Thoracic aorta (tissue), 2 donors: ENCODE measurements at places on chromosomes 16 and 17. TPM values are rescaled to one million over a fixed set of nuclear protein-coding genes. Genes with fewer than 3 reads are reported as not detected.

ACE gene
- 5.4 TPM for total RNA-seq

LDHD gene
- total RNA-seq, result 7.2 TPM

ABCC3 gene
- 72.7 TPM for total RNA-seq

SOCS7 gene
- 14.3 TPM for total RNA-seq

PRR15L gene
- not detected for total RNA-seq

DHRS7C gene
- total RNA-seq, result not detected

ITGAL gene
- total RNA-seq, result 3.2 TPM

KRT20 gene
- 1.8 TPM for total RNA-seq

CCL17 gene
- not detected for total RNA-seq

TNFRSF17 gene
- total RNA-seq, result not detected

CMTM2 gene
- 1.7 TPM for total RNA-seq

EVPLL gene
- total RNA-seq, result not detected

CCDC78 gene
- total RNA-seq, result 0.95 TPM

APRT gene
- 80.7 TPM for total RNA-seq

SMPD3 gene
- 0.41 TPM for total RNA-seq

ABCA3 gene
- 25.2 TPM for total RNA-seq

ACSM2A gene
- not detected for total RNA-seq

SLC5A10 gene
- not detected for total RNA-seq

CCL14 gene
- 19.5 TPM for total RNA-seq

DNA sequence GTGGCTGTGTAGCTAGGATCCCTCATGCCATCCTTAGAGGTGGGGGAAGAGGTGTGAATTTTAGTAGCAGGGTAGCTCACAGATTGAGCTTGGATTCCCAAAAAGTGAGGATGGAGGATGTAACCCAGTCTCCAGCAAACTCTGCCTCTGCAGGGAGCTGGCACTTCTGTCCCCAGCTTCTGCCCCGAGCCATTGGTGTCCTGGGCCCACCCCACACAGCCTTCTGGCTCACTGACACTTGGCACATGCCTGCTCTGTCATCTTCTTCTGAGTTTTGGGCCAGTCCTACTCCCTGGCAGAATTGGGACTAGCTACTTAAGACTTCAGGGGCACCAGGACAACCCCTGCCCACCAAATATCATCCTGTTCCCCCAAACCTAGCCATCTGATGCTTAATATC lies 2.3 kb downstream of the CACNG5 start:
- no peak for DNase-seq

GRCh38 chr16:82834151-82834815 lies 207.5 kb downstream of the CDH13 start:
- no peak for DNase-seq

DNA sequence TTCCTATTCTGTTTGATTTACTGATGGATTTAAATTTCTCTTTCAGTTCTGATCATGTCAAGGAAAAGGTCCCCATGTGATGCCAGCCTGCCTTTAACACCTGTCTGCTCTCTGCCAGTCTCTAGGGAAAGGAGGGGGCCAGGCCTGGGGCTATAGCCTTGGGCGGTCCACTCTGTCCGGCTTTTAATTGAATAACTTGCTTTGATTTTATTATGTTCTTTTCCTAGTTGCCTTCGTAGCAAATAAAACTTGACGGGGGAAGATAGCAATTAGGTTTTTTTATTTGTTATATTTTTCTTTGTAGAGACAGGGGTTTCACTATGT lies 47.6 kb downstream of the ABAT start:
- DNase-seq, result no peak

DNA sequence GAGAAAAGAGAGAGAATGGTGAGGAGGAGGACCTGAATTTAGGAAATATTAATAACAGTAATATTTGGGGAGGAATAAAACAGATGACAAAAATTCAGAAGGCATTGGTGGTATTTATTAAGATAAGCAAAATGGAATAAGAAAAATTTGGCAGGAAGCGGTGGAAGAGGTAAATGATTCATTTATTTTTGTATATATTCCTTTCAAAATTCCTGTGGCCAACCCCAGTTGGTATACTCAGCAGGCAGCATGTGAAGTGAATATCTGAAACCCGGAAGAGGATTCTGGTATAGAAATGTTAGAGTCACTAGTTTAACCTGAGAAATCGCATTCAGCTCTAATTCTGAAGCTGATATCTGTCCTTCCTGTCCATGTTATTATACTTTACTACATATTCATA lies 792.0 kb downstream of the KCNJ2 start:
- no peak for DNase-seq

GRCh38 chr17:17063546-17064122 lies 21.4 kb downstream of the MPRIP start:
- no peak for DNase-seq

DNA sequence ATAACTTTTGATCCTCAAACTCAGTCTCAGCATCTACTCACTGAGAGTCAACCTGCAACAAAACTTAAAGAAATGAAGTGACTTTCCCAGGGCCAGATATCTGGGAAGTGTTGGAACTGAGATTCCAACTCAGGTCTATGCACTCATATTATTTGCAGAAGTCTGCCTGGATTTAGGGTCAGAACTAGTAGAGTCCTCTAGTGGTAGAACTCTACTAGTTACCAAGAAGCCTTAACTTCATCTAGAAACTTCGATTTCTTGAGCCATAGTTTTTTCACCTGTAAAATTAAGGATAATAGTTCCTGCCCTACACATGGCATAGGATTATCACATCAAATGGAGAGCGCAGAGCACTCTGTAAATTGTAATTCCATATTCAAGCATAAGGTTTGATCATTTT lies 23.4 kb upstream of the KRT24 start:
- no peak for DNase-seq

GRCh38 chr16:6096931-6097670 lies 999.5 kb upstream of the EEF2KMT start:
- no peak for DNase-seq

GRCh38 chr17:31811101-31811500 lies 47.9 kb downstream of the COPRS start:
- no peak for DNase-seq

DNA sequence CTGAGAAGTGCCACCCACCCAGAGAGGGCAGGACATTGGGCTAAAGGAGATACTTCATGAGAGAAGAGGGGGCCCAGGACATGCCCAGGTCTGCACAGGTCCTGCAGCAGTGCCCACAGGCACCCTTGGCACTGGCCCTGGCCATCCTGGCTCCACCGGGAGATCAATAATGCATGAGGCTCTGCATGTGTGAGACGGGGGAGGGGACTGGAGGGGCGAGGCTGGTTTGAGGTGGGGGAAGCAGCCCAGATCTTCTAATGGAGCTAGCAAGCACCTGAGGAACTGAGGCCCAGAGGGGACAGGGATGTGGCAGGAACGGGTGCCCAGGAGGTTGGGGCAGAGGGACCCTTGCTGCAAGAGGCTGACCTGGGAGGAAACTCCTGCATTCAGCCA lies 567 bp downstream of the OSBPL7 start:
- DNase-seq, result no peak

- DNase-seq, result no peak
These were observed 382 bp downstream of the PITPNA start for GRCh38 chr17:1562176-1562643.

DNA sequence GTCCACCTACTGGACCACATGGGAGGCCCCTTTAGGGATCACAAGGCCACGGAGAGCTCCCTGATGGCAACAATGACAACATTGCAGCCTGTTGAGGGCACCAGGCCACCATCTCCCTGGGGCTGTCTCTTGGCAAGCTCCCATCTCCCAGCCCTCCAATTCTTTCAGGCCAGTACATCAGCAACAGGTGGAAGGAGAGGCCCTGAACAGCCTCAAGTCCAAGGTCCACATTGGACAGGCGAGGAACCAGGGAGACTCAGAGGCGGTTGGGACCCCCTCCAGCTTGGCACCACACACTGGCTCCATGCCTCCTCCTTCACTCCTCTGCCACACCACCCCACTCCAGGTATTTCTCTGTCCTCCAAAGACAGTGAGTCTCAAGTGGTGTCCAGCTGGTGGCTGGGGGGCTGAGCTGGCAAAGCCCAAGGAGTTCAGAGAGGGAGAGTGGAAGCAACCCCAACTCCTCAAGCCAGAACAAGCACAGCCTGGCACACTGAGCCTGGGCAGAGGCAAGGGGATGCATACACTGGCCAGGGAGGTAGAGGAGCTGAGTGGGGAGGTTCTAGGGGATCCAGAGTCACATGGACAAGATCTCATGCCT lies 1.3 kb upstream of the ACAP1 start:
- no peak for DNase-seq

GRCh38 chr16:81378049-81378448 lies 63.3 kb downstream of the GAN start:
- DNase-seq, result no peak

DNA sequence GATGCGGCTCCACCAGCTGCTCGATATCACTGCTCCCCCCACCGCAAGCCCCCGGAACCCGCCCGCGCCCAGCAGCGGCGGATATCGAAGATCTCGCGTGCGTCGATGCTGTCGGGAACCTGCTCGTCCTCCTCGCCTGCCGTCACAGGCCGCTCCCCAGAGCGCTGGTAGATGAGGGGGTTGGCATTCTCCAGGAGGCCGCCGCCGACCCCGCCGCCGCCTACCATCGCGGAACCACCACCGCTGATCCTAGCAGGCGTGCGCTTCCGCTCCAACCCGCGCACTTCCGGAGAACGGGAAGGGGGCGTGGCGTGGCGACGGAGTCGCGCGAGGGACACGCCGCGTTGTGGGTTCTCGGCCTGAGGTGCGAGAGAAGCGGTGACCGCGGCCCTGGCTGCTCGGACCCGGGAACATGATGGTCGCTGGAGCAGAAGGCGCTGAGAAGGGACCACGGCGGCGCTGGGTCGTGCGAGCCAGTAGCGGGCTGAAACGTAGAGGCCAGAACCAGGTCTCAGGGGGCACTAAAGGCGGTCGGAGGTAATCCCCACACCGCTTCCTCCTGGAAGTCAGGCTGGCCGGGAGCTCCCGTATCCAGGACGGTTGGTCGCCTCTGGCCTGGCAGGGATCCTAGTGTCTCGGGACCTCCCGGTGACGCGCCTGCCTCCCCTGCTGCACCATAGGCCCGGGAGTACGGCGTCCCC lies at the start of gene CIAO2B:
Gene CIAO2B (minus strand): TSS at position 265 of the 701 bp plus-strand sequence. CDS start 38 bp downstream, at position 227.
- no peak for DNase-seq

DNA sequence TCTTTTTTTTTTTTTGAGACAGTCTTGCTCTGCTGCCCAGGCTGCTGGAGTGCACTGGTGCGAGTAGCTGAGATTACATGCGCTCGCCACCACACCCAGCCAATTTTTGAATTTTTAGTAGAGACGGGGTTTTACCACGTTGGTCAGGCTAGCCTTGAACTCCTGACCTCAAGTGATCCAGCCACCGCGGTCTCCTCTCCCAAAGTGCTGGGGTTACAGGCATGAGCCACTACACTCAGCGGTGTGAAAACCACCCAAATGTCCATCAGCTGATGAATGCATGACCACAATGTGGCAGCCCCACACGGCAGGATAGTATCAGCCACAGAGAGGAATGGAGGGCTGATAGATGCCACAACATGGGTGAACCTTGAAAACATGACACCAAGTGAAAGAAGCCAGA lies 2.1 kb downstream of the P2RX5 start:
- no peak for DNase-seq

DNA sequence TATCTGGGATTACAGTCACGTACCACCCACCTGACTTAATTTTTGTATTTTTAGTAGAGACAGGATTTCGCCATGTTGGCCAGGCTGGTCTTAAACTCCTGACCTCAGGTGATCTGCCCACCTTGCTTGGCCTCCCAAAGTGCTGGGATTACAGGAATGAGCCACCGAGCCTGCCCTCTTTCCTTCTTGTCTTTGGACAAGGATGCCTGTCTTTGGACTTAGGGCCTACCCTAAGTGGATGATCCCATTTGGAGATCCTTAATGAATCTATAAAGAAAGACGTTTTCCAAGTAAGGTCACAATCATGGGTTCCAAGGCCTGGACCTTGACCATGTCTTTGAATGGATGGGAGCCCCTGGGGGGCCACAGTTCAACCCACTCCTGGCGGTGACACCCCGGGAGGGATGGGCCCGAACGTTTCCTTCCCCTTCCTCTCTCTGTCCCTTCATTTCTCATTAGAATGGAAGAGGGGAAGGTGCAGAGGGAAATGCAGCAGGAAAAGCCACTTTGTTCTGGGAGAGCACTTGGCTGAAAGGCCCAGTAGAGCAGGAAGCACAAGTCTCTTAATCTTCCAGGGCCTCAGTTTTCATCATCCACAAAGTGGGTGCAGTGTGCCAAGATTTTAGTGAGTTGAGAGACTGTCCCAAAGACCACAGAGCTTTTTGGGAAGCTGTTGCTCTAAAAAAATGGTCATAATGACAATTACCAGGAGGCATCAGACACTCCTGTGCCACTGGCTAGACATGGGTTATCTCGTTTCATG lies 353.3 kb downstream of the SEC14L1 start:
- DNase-seq, result no peak

GRCh38 chr16:21710938-21711337 lies 47.2 kb downstream of the OTOA start:
- DNase-seq, result no peak

GRCh38 chr17:73429440-73430164 lies 117.8 kb upstream of the CDC42EP4 start:
- DNase-seq, result peak; percentile 60

GRCh38 chr17:74946641-74947040 lies 10.9 kb downstream of the OTOP3 start:
- no peak for DNase-seq

- no peak for DNase-seq
These were observed 58.9 kb downstream of the IL21R start for GRCh38 chr16:27460663-27461482.

DNA sequence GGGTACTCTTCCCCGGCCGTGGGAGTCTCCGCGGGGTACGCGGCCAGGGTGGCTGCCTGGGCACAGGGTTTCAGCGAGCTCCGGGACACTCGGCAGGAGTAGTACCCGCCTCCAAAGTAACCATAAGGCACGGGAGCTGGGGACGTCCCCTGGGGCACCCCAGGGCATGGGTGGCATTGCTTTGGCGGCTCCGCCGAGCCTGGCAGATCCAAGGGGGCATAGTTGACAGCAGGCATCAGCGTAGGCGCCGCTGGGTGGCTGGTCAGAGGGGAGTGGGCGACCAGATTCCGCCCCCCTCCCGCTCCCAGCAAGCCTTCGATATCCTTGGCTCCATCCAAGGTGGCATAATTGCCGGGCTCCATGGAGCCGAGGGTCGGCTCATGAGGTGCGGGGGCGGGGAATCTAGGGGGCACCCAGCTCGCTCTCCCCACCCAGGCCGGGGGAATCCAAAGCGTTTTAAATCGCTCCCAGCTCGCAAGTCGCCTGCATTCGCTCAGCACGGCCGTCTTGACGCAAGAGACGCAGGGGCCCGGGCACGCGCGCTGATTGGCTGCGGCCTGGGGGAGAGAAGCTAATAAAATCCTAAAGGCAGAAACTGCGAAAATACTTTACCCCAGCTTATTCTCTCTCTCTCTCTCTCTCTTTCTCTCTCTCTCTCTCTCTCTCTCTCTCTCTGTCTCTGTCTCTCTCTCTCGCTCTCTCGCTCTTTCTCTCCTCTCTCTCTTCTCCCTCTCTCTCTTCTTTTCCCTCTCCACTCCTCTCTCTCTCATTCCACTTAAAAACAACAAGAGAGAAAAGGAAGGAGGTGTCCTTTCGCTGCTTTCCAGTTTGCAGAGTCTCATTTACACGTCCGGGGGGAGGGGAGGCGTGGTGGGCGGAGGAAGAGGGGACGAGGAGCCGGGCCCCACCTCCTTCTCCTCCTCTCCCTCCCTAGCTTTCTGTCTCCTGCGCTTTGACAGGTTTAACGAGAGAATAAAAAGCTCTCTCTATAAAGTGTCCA lies at the start of gene HOXB13:
Gene HOXB13 (minus strand): TSS at position 519 of the 1,000 bp plus-strand sequence. CDS start 157 bp downstream, at position 362.
- DNase-seq, result no peak

- DNase-seq, result no peak
These were observed 389.6 kb upstream of the DYNLRB2 start for GRCh38 chr16:80150978-80151721.
